Gastrocnemius medialis (tissue), 4 donors: ENCODE measurements at places on chromosomes 2 and 18. TPM values are rescaled to one million over a fixed set of nuclear protein-coding genes. Genes with fewer than 3 reads are reported as not detected.

DNA sequence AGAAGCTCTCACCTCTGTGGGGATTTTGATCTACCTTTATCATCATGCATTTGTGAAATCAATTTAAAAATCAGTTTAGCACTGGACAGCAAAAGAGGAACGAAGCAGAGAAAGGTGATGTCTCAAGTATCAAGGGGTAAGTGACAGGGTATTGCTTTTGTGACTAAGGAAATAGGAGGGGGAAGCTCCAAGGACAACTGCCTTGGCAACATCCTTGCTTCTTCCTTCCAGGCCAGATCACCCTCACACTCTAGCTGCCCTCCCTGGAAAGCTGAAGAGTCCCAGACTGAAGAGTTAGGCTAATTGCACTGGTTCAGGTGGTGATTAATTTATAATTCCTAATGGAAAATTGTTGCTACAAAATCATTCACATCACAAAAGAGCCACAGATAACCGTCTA is 859.1 kb upstream of the ACVR2A start:
- no peaks in the 10 kb centered on the region for H3K36me3 ChIP-seq
- H3K27me3 ChIP-seq, result no peaks in the 10 kb centered on the region
- H3K4me1 ChIP-seq, result no peaks in the 10 kb centered on the region
- no peak overlapping the region for H3K4me3 ChIP-seq
- no peak for DNase-seq
- no peak overlapping the region for H3K27ac ChIP-seq

The HS1BP3 gene
- total RNA-seq, result 19.3 TPM

GRCh38 chr2:224932522-224932921 is 109.7 kb downstream of the DOCK10 start:
- H3K27me3 ChIP-seq, result no peaks in the 10 kb centered on the region
- no peak overlapping the region for H3K4me3 ChIP-seq
- DNase-seq, result no peak
- no peak overlapping the region for H3K27ac ChIP-seq

The HNRNPLL gene
- 20.0 TPM for total RNA-seq

The SLC5A7 gene
- not detected for total RNA-seq

The DDX18 gene
- 24.5 TPM for total RNA-seq

DNA sequence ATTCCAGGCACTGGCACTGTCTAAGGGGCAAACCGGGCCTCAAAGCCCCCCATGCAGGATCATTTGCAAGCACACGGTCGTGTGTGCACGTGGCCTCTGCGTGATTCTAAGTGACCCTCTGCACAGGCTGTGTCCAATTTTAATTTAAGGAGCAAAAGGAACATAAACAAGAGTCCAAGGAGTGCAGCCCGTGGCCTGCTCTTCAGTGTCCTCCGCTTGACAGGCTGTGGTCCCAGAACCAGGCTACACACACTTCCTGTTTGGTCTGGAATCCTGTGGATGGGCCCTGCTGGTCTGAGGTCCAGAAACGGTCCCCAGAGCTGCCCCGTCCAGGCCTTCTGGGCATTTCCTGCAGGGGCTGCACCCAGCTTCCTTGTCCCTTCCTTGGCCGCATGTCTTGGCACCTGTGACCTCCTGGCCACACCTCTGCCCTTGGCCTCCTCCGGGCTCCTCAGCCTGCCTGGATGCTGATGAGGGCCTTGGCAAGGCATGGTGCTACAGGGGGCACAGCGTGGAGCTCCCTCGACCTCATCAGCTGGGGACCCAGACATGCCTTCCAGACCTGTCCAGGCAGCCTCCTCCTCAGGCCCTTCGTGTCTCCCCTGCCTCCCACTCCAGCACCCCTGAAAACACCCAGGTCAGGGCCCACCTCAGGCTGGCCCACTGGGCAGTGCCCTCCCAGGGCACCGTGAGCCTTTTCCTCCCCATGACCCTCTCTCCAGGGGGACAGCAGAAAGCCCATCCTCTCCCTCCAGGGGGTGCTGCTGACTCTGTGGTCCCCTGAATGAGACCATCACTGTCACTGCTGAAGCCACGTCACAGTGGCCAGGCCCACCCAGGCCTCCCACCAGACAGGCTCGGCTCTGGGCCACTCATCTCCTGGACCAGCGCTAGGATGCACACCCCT is 136.4 kb upstream of the GPC1 start:
- H3K4me3 ChIP-seq, result no peak overlapping the region
- H3K27me3 ChIP-seq, result no peaks in the 10 kb centered on the region
- H3K4me1 ChIP-seq, result peaks cover 3% of the 10 kb centered on the region

DNA sequence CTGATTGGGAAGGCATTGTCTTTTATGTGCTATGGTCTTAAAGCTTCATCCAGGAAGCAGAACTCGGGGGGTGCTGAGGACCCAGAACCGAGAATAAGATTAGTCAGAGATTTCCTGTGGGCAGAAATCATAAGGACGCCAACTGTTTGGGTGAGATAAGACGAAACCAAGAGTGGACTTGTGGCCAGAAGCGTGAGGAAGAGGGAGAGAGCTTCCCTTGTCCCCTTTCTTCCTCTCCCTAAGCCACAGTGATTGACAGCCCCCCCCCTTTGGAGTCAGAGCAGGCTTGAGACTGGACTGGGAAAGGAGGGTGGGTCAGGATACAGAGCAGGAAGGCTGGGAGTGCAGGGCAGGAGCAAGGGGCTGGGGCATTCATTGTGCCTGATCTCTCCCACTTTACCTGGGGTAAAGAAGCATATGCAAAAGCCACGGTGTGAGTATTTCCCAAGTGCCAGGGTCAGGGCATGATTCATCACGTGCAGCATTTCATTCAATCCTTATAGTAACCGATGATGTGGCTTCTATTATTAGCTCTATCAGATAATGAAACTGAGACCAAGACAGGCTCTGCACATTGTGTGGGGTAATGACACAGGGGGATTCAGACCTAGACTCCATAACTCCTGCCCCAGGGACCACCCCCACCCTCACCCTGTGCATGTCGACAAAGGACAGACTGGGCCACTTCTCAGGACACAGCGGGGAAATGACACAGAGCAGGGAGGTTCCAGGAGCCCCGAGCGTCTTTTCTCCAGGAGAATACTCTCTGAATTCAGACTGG is 3.0 kb upstream of the IL1RN start:
- no peaks in the 10 kb centered on the region for H3K27me3 ChIP-seq
- no peak overlapping the region for H3K4me3 ChIP-seq
- no peaks in the 10 kb centered on the region for H3K36me3 ChIP-seq

The THSD7B gene
- not detected for total RNA-seq

The CCNYL1 gene
- total RNA-seq, result 5.0 TPM

GRCh38 chr2:215609089-215610032 is 173.5 kb upstream of the FN1 start:
- H3K4me1 ChIP-seq, result no peaks in the 10 kb centered on the region
- H3K4me3 ChIP-seq, result no peak overlapping the region
- no peak for DNase-seq
- H3K27me3 ChIP-seq, result no peaks in the 10 kb centered on the region
- H3K36me3 ChIP-seq, result no peaks in the 10 kb centered on the region
